ENCODE measurements at places on chromosomes 5 and 9.

DNA sequence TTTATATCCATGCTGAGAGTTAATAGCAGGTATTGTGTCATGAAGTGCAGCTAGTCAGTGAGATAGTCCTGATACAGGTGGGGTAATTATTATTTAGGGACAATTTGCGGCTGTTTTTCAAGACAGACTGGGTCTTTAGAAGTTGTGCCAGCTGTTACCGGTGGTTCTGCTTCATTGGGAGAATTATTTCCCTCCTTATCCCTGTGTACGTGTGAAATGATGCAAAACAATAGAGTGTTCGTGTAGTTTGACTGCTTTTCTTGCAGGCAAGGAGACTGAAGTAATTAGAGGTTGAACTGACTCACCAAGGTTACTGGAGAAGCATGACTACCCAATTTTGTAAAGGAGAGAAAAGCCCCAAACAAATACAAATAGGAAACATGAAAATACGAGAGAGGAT, 101.7 kb downstream of the ARRDC3 start:
- DNase-seq = peak; percentile 12

GRCh38 chr5:51159164-51159563, 224.1 kb upstream of the ISL1 start:
- no peak for DNase-seq

DNA sequence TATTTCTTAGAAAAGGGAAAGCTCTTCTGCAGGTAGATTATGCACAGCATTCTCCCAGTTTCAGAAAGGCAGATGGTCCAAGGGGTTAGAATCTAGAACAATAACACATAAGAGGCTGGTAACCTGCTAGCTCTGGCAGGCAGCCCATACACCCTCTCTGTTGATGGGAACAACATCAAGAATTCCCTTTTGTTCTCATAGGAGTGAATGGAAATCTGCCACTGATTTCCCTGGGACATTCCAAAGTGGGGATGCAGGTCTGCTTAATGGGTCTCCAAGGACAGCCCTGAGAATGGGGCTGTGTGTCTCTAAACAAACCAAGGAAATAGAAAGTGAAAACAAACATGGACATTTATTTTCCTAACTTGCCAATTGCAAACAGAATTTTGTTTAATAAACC, 456.8 kb downstream of the EBF1 start:
- DNase-seq = no peak

DNA sequence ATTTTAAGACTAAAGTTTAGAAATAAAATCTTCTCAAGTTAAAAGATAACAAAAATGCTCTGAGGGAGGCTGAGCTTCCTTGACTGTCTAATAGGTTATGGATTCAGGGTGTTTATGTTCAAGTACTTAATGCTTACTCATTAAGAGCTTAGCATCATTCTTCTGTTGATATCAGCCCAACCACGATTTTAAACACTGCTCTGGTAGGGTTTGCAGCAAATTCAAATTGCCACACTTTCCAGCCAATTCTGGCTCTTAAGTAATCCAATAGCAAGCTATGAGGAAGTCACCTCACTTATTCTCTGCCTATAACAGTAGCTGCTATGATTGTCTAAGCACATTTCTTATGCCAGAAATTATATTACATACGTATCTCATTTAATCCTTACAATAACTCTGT, 191.0 kb upstream of the KIF2A start:
- no peak for DNase-seq

DNA sequence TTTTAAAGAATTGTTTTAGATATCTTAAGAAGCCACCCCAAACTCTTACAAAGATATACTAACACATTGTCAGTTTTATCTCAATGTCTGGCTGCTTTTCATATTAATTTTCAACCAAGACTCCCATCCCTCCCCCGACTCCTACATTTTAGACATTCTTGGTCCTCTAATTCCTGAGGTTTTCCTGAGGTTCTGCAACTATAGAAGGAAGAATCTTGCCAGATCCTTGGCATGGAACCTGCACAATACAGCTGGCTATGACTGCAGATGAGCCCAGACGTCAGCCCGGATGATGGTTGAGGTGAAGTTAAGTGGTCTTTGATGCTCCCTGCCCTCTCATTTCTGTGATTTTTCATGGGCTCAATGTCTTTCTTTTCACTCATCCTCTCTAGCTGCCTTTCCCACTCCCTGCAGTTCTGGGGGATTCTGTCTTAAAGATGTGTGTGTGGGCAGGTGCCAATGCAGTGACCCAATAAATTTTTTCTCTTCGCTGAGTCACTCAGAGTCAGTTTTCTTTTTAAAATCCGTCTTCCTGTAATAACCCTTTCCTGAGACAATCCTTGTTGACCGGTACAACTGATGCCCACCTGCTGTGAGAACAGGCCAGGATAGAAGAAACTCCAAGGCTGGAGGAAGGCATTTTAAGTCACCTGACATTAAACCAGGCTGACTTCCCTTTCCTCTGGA, 237.8 kb upstream of the GAS1 start:
- no peak for DNase-seq

DNA sequence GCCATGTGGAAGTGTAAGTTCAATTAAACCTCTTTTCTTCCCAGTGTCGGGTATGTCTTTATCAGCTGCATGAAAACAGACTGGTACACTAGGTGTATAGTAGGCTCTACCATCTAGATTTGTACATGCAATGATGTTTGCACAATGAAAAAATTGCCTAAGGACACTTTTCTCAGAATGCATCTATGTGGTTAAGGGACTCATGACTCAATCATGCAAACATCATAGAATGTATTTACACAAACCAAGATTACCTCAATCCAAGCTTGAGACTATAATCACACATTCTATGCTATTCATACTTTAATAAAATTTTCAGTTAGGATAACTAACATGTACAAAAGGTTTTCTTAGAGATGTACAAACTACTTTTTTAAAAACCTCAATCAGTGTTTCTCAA, 1164.5 kb downstream of the CDH12 start:
- DNase-seq = no peak

GRCh38 chr5:82244854-82245635, 33.1 kb downstream of the RPS23 start:
- no peak for DNase-seq

DNA sequence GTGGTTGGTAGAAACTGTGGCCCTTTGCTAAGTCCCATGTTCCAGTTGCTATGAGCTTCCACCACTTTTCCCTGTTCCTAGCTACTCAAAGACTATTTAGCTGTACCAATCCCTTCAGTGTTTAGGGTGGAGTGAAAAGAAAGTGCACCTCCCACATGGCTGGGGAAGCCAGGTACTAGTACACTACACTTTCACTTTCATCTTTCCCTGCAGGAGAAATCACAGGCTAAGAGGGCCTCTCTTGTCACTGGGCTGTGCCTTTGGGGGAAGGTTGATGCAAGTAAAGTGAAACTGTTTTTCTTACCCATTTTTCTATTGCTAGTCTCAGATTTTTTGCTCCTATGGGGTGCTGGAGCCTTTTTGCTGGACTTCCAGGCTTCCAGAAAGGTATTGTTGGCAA, 33.5 kb upstream of the CKS2 start:
- no peak for DNase-seq

GRCh38 chr9:118836891-118837290, 532.3 kb downstream of the BRINP1 start:
- DNase-seq = no peak

DNA sequence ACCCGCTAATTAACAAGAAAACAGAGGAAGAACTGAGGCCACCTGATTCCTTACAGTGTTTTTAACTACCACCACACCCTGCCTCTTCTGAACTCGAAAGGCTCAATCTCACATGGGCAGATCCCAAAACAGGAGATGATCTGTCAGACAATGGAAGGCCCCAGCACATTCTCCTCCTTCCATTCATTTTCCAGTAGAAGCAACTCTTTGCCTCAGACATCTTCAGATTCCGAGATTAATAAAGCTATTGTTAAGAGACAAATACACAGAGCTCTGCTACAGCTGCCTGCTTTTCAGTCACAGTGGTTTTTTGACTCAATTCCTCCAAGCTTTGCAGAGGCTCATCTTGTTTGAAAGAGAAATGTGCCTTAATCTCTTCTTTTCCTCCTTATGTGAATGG, 127.2 kb upstream of the ADAMTSL1 start:
- DNase-seq = no peak

DNA sequence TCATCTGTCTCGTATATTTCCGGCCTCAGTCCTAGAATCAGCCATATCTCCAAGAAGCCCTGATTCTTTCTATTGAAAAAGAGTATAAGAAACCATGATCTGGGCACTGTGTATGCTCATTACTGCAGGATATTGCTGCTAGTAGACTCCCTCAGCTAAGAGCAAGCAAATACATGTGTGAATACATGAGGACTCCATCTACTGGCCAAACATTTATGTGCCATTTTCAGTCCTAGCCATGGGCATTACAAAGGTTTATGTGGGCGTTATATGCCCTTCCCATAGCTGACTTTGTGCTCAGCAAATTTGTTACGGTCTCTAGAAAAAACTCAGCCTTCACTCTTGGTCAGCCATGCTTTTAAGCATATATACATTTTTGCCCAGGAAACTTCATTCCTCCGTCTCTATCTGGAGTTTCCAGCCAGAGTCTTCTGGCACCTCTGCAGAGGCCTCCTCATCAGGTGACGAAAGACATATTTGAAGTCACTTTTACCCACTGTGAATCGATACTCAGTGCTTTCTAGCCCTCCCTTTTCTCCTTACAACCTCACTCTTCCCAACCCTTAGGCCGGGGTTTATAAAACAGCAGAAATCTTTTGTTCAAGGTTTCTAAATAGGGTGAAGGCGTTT, 1495.6 kb upstream of the CDH6 start:
- no peak for DNase-seq

- no peak for DNase-seq
Observed at GRCh38 chr9:126619361-126620135, 5.8 kb downstream of the LMX1B start.

- DNase-seq = no peak
Observed at GRCh38 chr5:99827136-99827535, 708.0 kb upstream of the FAM174A start.

GRCh38 chr9:137055385-137056364, 1.8 kb upstream of the ENTPD2 start:
- no peak for DNase-seq

GRCh38 chr5:164139423-164139822, 634.0 kb downstream of the MAT2B start:
- DNase-seq = no peak

DNA sequence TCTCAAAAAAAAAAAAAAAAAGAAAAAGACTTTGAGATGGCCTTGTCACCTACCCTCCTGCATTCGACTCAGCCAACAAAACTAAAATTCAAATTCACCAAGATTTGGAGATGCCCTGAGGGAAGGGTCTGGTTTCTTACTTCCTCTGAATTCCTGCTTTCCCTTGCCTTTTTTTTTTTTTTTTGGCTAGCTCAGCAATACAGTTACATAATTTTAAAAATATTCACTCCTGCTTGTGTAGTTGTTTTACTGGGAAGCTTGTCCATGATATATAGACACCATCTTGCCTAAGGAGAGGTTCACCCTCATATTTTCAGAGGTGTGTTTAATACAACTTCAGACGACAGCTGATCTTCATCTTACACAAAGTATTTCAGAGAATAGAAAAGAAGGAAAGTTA, 21.3 kb upstream of the SERINC5 start:
- no peak for DNase-seq

- no peak for DNase-seq
Observed at GRCh38 chr9:101650142-101650541, 55.4 kb upstream of the PPP3R2 start.

Data from B cell (primary cell).